ENCODE measurements at places on chromosomes 6 and 20.
A peak's percentile ranks its signal among the peaks of the same experiment; 100 is the strongest.

DNA sequence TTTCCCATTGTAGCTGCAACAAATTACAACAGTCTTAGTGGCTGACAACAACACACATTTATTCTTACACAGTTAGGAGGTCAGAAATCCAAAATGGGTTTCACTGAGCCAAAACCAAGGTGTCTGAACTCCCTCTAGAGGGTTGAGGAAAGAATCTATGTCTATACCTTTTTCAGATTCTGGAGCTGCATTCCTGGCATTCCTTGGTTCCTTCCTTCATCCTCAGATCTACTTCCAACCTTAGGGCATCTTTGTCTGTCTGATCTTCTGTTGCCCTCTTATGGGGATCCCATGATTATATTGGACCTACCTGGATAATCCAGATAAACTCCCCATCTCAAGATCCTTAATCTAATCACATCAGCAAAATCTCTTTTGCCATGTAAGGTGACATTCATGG is 540.9 kb upstream of the MAP3K7 start:
- no peak for DNase-seq

DNA sequence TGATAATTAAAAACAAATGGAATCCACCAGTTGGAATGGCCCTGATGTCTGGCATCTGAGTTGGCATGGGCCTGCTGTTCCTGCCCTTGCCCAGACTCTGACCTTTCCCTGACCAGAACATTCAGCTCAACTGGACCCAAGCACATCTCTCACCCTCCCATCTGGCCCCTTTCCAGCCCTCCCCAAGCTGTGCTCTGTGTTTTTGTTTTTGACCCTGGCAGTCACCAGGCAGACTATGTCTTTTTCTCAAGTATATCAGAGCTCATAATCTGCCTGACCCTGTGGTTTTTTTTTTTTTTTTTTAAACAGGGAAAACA is 117.6 kb downstream of the TRDN start:
- DNase-seq = no peak

- peak; percentile 82 for DNase-seq
Measured at GRCh38 chr6:12233693-12234571, 56.2 kb upstream of the EDN1 start.

DNA sequence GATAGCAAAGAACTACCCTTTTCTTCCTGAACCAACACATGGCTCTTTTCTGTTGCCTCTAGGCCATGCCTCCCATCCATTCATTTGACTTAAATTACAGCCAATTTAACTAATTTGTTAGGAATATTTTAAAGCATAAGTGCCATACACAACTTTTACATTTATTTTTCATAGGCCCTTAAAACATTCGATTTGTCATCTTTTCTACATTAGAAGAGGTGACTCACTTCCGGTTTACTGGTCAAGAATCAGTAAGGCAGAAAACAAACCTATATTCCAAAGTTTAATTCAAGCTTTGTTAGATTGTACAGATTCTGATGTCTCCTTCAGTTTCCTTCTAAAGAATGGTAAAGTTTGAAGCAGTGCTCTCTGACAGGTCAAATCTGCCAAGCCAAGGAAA is 344.3 kb downstream of the SAMD5 start:
- DNase-seq = no peak

DNA sequence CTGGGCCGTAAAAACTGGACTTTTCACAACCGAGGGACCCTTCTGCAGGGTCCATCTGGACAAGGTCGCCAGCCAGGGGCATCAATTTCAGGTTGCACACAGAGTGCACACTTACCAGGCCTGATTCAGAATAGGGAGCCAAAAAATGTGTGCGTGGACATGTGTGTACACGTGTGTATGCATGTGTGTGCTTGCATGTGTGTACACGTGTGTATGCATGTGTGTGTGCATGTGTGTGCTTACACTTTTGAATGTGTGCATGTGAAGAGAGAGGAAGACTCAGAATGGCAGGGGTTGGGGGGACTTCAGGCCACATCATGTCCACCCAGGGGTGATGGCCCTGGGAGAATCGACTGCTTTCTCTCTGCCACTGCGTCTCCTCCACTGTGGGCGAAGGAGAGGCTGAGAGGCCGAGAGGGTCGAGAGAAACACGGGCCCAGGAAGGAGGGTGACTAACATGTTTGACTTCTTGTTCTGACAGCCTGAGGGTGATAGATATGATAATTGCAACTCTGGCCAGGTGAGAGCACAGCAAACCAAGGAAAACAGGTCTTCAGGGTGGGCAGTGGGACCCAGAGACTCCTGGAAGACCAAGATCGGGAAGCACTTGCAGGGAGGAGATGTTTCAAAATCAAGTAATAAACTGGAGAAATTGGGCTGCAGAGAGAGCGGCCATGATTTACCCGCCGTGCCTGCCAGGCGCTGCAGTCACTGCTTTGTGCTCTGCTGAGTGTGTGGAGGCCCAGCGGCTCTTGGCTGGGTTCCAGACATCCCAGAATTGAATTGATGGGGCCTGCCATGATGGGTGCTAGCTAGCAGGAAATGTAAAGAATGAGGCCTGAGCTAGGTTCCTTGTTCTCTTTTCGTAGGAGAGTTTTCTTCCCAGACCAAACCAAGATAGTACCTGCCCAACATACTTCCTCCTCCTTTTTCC is 310.8 kb downstream of the QKI start:
- DNase-seq = no peak

DNA sequence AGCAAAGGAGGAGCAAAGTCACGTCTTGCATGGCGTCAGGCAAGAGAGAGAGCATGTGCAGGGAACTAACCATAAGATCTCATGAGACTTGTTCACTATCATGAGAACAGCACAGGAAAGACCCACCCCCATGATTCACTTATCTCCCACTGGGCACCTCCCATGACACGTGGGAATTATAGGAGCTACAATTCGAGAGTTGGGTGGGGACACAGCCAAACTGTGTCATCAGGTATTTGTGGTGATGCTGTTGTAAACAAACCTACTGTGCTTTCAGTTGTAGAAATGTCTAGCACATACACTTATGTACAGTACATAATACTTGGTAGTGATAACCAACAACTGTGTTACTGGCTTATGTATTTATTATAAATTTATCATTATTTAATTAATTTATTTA is 128.3 kb downstream of the UTRN start:
- DNase-seq = peak; percentile 9

Data from fibroblast of upper back skin (primary cell).